ENCODE measurements at places on chromosomes 6 and 20. TPM values are rescaled to one million over a fixed set of nuclear protein-coding genes. Genes with fewer than 3 reads are reported as not detected.

POLH gene
- total RNA-seq, result 4.3 TPM

MAD2L1BP gene
- 15.0 TPM for total RNA-seq

DAAM2 gene
- total RNA-seq, result 44.0 TPM

DNA sequence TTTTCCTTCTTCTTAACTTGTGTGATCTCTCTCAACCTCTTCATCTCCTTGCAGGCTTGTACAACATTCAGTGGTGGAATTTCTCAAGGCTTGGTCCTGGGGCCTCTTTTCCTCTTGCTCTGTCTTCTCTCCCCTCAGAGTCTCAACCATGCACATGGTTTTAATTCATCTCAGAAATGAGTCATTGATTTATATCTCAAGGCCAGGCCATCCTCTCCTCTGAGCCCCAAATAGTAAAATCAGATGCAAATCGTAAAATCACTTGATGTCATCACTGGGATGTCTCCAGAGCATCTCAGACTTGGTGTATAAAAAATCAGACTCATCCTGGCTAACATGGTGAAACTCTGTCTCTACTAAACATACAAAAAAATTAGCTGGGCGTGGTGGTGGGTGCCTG lies 85.0 kb downstream of the FNDC1 start:
- no peak for DNase-seq
